MM.1S (cell line): ENCODE measurements at places on chromosomes 5 and 9.

DNA sequence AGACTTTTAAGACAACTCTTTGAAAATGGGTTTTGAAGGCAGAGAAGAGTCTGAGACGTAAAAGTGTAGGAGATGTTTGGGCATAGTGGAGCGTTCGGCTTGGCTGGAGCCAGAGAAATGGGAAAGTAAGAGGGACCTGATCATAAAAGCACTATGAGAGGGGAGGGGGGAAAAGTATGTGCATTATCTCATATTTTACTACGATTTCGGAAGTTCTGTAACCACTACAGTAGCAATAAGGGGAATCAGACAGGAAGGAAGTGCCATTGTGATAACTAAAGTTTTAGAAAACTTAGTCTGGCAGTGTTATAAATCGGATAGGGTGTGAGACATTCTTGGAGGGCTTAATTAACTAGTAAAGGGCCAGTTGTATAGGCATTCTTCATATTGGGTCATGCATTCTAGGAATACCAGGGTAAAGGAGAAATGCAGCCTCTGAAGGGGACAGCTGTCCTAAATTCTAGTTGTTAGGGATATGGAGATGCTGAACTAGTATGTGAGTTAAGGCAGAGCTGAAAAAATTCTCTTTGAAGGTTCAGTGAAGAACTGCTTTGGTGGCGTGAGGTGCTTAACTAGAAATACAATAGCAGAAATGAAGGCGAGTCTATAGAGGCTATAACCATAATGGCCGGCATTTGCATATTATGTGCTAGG, 83.8 kb upstream of the FREM1 start:
- H3K27ac ChIP-seq = no peak overlapping the region
- no peak overlapping the region for H3K4me3 ChIP-seq
- H3K4me1 ChIP-seq = no peaks in the 10 kb centered on the region
- H3K36me3 ChIP-seq = no peaks in the 10 kb centered on the region
- no peaks in the 10 kb centered on the region for H3K27me3 ChIP-seq

DNA sequence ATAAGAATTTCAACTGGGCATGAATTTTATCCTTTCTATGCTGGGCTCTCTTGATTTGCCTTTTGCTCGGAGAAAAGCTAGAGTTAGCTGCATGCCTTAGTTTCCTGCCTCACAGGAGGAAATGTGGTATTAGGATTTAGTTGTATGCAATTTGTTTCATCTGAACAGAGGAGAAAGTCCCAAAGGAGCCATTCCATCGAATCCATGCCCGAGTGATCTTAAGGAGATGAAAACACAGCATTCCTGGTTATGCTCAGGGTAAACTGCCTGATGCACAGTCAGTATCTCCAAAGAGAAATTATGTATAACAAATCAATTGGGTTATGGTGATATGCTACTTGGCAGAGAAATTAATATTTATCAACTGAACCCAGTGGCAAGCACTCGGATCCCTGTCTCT, 51.1 kb downstream of the TTC1 start:
- DNase-seq = no peak
- H3K36me3 ChIP-seq = no peaks in the 10 kb centered on the region
- H3K4me3 ChIP-seq = no peak overlapping the region

- no peaks in the 10 kb centered on the region for H3K4me1 ChIP-seq
- no peak for DNase-seq
- H3K27me3 ChIP-seq = no peaks in the 10 kb centered on the region
- no peaks in the 10 kb centered on the region for H3K36me3 ChIP-seq
Observed at GRCh38 chr9:72818385-72818784, 134.5 kb downstream of the ALDH1A1 start.

- H3K4me1 ChIP-seq = peaks cover 34% of the 10 kb centered on the region
- H3K36me3 ChIP-seq = peaks cover 56% of the 10 kb centered on the region
- H3K27ac ChIP-seq = peak overlapping the region; percentile 23; the same call in 1 of the 2 replicates
- no peak overlapping the region for H3K4me3 ChIP-seq
- no peaks in the 10 kb centered on the region for H3K27me3 ChIP-seq
Observed at GRCh38 chr5:1330847-1331831, 13.8 kb downstream of the CLPTM1L start.

GRCh38 chr5:6243706-6244338, 134.5 kb downstream of the MED10 start:
- H3K4me1 ChIP-seq = no peaks in the 10 kb centered on the region
- no peak overlapping the region for H3K27ac ChIP-seq
- H3K36me3 ChIP-seq = no peaks in the 10 kb centered on the region
- DNase-seq = no peak
- H3K27me3 ChIP-seq = no peaks in the 10 kb centered on the region
- no peak overlapping the region for H3K4me3 ChIP-seq

DNA sequence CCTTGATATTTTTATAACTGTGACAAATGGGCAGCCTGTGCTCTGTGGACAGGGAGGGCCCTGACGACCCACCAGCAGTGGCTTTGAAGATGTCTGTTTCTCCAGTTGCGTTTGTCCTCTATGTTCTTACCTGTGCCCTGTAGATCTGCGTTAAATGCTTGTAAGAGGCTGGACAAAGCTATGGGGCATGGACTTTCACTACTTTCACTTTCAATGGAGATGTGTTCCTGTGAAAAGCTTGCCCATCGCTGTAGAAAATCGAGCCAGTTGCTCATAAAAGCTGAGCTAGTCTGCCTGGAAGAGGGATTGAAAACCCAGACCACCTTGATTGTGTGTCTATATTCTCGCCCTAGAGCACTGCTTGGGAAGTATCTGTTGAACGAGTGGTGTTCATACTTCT, 74.1 kb downstream of the PSAT1 start:
- no peak for DNase-seq
- no peaks in the 10 kb centered on the region for H3K27me3 ChIP-seq

DNA sequence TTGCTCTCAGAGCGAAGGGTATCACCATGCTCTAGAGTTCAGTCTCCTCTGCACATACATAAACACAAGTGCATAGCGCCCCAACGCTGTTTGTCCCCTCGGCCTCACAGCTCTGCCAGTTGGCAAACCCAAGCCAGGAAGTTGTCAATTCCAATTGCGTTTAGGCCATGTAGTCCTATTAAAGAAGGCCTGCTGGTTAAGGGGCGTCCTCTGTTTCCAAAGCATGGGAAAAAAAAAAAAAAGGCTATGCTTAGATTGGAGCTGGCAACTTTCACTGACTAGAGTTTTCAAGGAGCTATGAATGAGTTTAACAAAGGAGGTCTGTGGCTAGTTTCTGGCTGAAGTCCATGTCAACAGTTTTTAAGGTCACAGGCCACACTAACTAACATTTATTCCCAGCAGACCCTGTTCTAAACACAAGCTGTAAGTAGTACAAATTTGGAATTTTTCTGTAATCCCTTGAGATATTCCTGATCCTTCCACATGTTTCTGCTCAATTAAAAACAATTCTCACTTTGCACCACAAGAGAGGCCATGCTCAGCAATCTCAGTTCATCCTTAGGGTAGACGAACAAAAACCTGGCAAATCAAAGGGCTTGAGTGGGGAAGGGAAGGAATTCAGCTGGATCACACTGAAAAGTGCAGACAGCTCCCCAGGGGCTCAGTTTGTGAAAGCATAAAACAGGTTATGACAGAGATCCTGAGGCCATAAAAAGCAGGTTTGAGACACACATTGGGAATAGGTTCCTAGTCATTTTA, 187.7 kb downstream of the DENND1A start:
- H3K4me3 ChIP-seq = no peak overlapping the region
- peaks cover 5% of the 10 kb centered on the region for H3K4me1 ChIP-seq
- no peaks in the 10 kb centered on the region for H3K36me3 ChIP-seq
- DNase-seq = no peak

DNA sequence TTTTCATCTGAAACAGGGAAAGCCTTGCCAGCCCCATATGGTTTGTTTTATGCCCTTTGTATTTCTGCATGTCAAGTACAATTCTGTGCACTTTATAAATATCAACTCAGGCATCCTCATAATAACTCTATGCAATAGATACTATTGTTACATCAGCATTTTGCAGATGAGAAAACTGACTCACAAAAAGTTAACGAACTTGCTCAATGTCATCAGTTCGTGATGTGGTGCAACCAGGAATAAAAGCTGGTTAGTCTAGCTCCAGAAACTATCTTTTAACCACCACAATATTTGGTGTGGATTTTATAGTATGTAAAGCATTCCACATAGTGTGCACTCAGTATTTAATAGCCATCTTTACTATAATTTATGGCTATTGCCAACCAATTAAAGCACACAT, 134.9 kb downstream of the MRPS30 start:
- H3K27me3 ChIP-seq = no peaks in the 10 kb centered on the region
- DNase-seq = no peak
- H3K27ac ChIP-seq = no peak overlapping the region
- no peaks in the 10 kb centered on the region for H3K36me3 ChIP-seq

DNA sequence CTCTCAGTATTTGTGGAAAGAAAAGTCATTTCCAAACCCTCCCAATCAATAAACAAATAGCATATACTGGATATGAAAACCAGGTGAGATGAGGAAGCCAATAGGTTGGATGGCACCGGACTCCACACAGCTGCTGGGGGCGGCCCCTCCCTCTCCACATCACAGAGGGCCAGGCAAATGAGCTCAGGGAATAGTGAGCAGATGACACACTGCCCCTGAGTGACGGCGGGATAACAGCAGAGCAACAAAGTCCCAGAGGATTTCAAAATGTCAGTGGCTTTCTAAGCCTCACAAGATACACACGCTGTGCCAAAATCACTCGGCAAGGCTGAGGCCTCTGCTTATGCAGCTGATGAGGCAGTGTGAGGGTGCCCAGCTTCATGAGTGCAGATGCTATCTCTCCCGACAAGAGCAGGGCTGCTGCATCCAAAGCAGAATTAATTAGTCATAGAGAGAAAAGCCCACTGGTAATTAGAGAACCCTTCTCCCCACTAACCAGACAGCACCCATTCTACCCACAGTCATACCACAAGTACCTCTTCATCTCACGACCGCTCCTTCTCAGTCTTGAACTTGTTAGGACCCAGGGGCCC, 235.0 kb upstream of the NFIL3 start:
- no peak overlapping the region for H3K4me3 ChIP-seq
- no peak overlapping the region for H3K27ac ChIP-seq
- no peak for DNase-seq
- no peaks in the 10 kb centered on the region for H3K27me3 ChIP-seq

- DNase-seq = no peak
- no peaks in the 10 kb centered on the region for H3K4me1 ChIP-seq
- no peaks in the 10 kb centered on the region for H3K27me3 ChIP-seq
- H3K27ac ChIP-seq = no peak overlapping the region
- no peaks in the 10 kb centered on the region for H3K36me3 ChIP-seq
Observed at GRCh38 chr5:135323701-135324132, 75.3 kb downstream of the MACROH2A1 start.

GRCh38 chr5:87829217-87829551, 416.5 kb upstream of the CCNH start:
- H3K4me3 ChIP-seq = no peak overlapping the region
- H3K4me1 ChIP-seq = no peaks in the 10 kb centered on the region
- DNase-seq = no peak
- no peaks in the 10 kb centered on the region for H3K27me3 ChIP-seq

GRCh38 chr9:136381966-136382513, 8.6 kb upstream of the CARD9 start:
- H3K4me1 ChIP-seq = no peaks in the 10 kb centered on the region
- no peak overlapping the region for H3K4me3 ChIP-seq
- H3K27ac ChIP-seq = no peak overlapping the region

GRCh38 chr5:176776916-176777315, 33.4 kb upstream of the UNC5A start:
- H3K36me3 ChIP-seq = no peaks in the 10 kb centered on the region
- H3K27ac ChIP-seq = no peak overlapping the region
- no peaks in the 10 kb centered on the region for H3K4me1 ChIP-seq
- H3K4me3 ChIP-seq = no peak overlapping the region

- H3K4me1 ChIP-seq = no peaks in the 10 kb centered on the region
- no peak overlapping the region for H3K4me3 ChIP-seq
- H3K36me3 ChIP-seq = no peaks in the 10 kb centered on the region
- no peak overlapping the region for H3K27ac ChIP-seq
- H3K27me3 ChIP-seq = no peaks in the 10 kb centered on the region
- DNase-seq = no peak
Observed at GRCh38 chr9:6247266-6247665, 31.7 kb downstream of the IL33 start.

GRCh38 chr9:84751921-84752320, 82.4 kb downstream of the NTRK2 start:
- H3K27me3 ChIP-seq = no peaks in the 10 kb centered on the region
- H3K27ac ChIP-seq = no peak overlapping the region
- H3K36me3 ChIP-seq = no peaks in the 10 kb centered on the region
- H3K4me1 ChIP-seq = 0 out of 2 replicates have a peak, but pooled peaks cover 3% of the 10 kb centered on the region

- H3K4me1 ChIP-seq = no peaks in the 10 kb centered on the region
- H3K4me3 ChIP-seq = no peak overlapping the region
- DNase-seq = no peak
- H3K27ac ChIP-seq = no peak overlapping the region
- no peaks in the 10 kb centered on the region for H3K36me3 ChIP-seq
Observed at GRCh38 chr5:67234671-67235176, 38.1 kb upstream of the CD180 start.

GRCh38 chr5:98713027-98713426, 60.4 kb upstream of the RGMB start:
- H3K4me3 ChIP-seq = no peak overlapping the region
- H3K27ac ChIP-seq = no peak overlapping the region
- H3K27me3 ChIP-seq = no peaks in the 10 kb centered on the region

DNA sequence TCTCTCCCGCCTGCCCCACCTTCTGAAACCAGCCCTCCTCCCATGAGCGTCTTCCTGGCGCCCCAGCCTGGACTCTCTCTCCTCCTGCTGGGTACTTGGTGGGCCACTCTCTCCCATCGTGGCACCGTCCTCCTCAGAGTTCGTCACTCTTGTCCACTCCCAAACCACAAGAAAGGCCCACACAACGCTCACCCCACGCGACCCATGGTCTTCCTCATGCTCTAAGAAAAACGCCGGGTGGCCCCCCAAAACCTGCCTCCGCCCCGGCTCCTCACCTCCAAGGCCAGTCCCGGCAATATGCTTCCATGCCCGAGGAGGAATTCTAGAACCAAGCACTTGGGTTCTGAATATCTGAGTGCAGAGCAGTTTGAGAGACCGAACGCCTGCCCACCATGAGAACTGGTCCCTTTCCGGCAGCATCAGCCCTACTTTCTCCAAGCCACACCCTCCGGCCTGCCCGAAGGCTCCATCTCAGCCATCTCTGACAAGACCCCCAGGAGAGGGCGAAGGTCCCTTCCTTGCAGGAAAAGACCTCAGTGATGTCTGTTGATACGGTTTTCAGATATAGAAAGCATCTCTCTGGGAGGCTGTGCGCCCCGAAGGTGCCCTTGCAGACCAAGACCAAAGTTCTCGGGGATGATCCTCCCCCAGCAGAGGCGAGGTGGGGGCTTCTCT, 15.0 kb downstream of the SLC6A3 start:
- no peak for DNase-seq
- no peaks in the 10 kb centered on the region for H3K36me3 ChIP-seq
- no peak overlapping the region for H3K4me3 ChIP-seq
- H3K27ac ChIP-seq = no peak overlapping the region

GRCh38 chr5:124239572-124239971, 506.9 kb downstream of the ZNF608 start:
- H3K4me1 ChIP-seq = no peaks in the 10 kb centered on the region
- no peaks in the 10 kb centered on the region for H3K36me3 ChIP-seq
- H3K27ac ChIP-seq = no peak overlapping the region
- H3K27me3 ChIP-seq = no peaks in the 10 kb centered on the region
- H3K4me3 ChIP-seq = no peak overlapping the region
